ENCODE measurements at places on chromosomes 3 and 15.

- DNase-seq = no peak
These were observed 1.1 kb downstream of the IGDCC3 start for GRCh38 chr15:65376767-65377104.

GRCh38 chr3:18238746-18239331 is 186.3 kb downstream of the SATB1 start:
- DNase-seq = no peak

- DNase-seq = no peak
These were observed 141.5 kb downstream of the LIPC start for GRCh38 chr15:58573270-58573669.

- DNase-seq = no peak
These were observed 603 bp downstream of the PLEKHO2 start for GRCh38 chr15:64842096-64842939.
